ENCODE measurements at places on chromosomes 5 and 9.

GRCh38 chr9:115673599-115673998, 480.0 kb upstream of the PAPPA start:
- DNase-seq, result no peak

- no peak for DNase-seq
Measured at GRCh38 chr5:93161661-93162654, 419.1 kb downstream of the NR2F1-AS1 start.

DNA sequence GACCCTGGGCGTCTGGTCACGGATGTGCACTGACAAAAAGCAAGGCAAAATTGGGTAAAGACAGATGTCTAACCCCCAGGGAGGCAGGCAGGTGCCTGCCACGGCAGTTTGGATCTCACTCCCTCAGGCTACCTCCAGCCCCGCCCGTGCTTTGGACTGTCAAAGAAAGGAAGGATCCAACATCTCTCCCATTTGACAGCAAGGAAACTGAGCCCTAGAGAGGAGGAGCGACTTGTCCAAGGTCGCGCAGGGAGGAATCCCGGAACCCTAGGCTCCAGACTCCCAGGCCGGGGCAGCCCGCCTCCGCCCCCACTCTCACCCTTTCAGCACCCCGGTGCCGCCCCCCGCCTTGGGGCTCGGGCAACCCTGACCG, 376 bp downstream of the GOLGA1 start:
- DNase-seq, result no peak

GRCh38 chr5:131214609-131215227, 44.0 kb downstream of the LYRM7 start:
- DNase-seq, result no peak

DNA sequence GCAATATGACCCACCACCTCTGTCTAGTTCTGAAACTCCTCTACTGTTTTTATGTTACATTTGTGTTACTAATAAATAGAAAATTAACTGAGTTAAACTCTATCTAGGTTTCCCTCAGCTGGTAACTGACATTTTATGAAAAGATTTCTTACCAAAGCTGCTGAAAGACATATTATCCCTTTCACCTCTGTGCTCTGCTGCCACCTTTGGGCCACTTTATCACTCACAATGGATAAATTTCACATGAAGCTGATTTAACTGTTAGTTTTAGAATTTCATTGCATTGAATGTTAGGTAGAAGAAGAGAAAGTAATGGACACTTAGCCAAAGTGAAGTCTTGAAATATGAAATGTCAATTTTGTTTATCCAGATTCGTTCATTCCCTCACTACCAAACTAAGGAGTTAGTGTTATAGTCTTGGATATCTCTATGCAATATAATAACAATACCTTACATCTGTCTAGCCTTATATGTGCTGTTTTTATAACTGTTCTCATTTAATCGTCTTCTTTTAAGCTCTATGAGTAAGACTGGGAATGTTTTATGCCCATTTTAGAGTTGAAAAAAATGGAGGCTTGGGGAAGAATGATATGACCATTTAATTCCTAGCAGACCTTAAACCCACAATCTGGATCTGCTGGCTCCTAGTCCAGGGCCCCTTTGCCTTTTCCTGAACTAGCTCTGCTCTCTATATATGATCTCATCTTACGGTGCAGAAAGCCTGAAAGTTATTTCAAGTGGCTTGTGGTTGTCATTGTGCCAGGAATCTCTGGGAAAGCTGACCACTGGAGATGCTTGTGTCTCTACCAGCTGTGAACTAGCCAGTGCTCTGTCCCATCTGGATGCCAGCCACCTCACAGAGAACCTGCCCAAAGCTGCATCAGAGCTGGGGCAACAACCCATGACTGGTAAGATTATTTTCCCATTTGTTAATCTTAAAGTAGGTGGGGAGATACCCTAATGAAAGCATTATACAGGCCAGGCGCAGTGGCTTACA, 97.1 kb downstream of the GOLPH3 start:
- DNase-seq, result no peak

- no peak for DNase-seq
Measured at GRCh38 chr5:60852940-60853339, 8.9 kb upstream of the ELOVL7 start.

- DNase-seq, result no peak
Measured at GRCh38 chr9:99851500-99851822, 29.8 kb downstream of the NR4A3 start.
